ENCODE measurements at places on chromosomes 11 and 22. TPM values are rescaled to one million over a fixed set of nuclear protein-coding genes. Genes with fewer than 3 reads are reported as not detected.
A peak's percentile ranks its signal among the peaks of the same experiment; 100 is the strongest.

The STK33 gene
- total RNA-seq = 11.9 TPM

The ARHGEF17 gene
- 68.2 TPM for total RNA-seq

The SCN4B gene
- 3.5 TPM for total RNA-seq

The HBE1 gene
- total RNA-seq = not detected

The MB gene
- total RNA-seq = not detected

The PAMR1 gene
- total RNA-seq = 2.2 TPM

The JHY gene
- 13.6 TPM for total RNA-seq

The OR52I1 gene
- not detected for total RNA-seq

The C11orf91 gene
- not detected for total RNA-seq

The BDNF gene
- 0.31 TPM for total RNA-seq

The OVCH2 gene
- total RNA-seq = 2.5 TPM

The FTH1 gene
- 3,221 TPM for total RNA-seq

The OR51B2 gene
- not detected for total RNA-seq

GRCh38 chr11:91978747-91979146 lies 245.9 kb upstream of the FAT3 start:
- DNase-seq = no peak

DNA sequence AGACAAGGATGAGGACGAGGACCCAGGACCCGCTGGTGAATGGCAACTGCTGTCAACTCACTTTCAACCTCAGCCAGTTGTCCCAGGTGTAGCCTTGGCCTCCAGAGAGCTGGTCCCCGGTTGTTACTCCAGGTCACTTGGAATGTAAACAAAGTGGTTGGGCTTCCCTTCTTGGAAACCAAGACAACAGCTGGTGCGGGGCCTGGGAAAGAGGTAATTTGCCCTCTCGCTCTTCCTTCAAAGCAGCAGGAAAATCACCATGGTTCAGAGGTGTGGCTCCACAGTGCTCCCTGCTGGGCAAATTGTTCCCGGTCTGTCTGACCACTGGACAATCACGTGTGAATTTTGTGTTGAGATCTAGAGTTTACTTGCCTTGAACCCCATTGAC lies 15.0 kb downstream of the SLC1A2 start:
- peak; percentile 58 for DNase-seq

DNA sequence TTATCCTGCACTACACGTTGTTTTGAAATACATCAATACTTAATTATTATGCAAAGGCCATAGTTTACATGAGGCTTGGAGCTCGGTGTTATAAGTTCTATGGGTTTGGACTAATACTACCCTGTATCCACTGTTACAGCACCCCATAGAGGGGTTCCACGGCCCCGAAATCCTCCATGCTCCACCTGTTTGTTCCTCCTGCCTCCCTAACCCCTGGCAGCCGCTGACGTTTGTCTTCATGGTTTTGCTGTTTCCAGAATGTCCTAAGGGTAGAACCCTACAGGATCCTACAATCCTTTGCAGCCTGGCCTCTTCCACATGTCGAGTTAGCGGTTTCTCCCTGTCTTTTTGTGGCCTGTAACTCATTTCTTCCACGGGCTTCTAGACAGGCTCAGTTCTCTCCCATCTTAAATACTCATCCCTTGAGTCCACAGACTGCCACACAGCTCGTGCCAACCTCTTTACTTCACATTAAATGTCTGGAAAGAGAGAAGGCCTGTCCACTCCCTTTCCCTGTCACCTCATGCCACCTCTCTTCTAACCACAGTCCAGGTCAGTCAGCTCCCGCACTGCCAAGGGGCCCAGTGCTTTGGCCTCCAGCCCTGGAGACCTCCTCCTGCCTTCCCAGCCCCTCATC lies 42.4 kb upstream of the TH start:
- no peak for DNase-seq

DNA sequence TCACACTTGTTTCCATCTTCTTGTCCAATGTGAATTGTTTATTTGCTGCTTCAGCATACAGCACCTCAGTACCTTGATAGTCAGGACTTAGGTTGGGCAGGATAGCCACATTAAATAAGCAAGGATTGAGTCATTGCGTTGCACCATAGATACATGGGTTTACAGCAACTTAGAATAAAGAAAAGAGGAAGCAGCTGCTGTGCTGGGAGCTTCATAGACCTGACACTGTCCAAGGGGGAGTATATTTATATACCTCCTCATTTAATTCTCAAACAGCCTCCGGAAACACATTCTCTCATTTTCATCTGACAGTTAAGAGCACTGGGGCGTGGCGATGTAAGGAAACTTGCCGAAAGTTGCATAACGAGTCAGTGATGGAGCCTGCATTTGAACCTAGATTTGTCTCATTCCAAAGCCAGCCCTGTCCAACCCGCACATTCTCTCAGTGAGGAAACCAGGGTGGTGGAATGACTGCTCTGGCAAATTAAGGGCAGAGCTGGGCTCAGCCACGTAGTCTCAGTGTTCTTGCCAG lies 42.2 kb downstream of the UBASH3B start:
- DNase-seq = no peak

GRCh38 chr11:123040111-123040432 lies 21.9 kb downstream of the HSPA8 start:
- peak; percentile 82 for DNase-seq

DNA sequence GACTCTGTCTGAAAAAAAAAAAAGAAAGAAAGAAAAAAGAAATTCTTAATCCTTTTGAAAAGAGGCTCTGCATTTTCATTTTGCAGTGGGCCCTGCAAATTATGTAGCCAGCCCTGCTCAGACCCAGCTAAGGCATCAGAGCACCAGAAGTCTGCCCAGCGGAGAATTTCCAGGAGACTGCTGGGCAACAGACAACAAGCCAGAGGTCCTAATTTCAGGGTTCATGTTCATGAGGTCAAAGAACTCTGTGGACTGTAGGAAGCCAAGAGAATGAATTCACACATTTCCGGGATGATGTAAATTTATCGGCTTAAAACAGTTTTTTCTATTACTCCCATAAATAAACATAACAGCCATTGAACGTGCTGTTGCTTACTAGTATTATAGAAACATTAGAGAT lies 14.8 kb upstream of the RTCB start:
- no peak for DNase-seq

- no peak for DNase-seq
These were observed 28.7 kb downstream of the INCENP start for GRCh38 chr11:62152245-62153086.

- no peak for DNase-seq
These were observed 3.1 kb downstream of the VEGFB start for GRCh38 chr11:64237484-64237951.

- no peak for DNase-seq
These were observed 90.1 kb downstream of the ETS1 start for GRCh38 chr11:128497061-128497775.

- DNase-seq = peak; percentile 3
These were observed 60.2 kb downstream of the SMIM38 start for GRCh38 chr11:69215784-69216415.

DNA sequence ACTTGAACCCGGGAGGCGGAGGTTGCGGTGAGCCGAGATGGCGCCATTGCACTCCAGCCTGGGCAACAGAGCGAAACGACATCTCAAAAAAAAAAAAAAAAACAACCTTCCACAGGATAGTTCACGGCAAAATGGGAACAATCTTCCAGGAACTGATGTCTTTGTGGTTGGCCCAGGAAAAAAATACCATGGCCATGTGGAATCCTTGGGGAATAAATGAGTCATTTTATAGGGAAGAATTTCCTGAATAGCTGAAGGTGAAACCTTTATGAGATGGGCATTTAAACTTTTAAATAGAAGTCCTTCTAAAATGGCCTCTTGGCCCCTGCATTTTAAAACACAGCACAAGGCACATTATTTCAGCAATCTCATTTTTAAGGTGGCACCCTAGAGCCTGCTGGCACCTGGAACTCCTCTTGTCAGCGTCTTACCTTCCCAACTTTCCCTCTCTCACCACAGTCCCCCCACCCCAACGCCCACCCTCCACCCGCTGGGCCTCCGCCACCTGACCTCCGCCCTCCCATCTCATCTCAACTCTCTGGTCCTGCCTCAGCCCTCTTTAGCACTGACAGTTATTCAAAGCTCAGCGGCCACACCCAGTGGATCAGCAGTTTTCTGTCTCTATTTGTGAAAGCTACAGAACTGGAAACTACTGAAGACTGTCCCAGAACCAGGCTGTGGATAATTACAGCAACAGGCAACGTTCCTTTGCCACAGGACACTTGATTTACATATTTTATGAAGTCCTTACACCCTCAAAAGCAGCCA lies 43.1 kb downstream of the SCGB1A1 start:
- no peak for DNase-seq

- DNase-seq = no peak
These were observed at the start of gene PARVG for GRCh38 chr22:44180706-44181032. Gene PARVG, plus strand, starts transcription at chr22:44180925. Its CDS starts 2,405 bp downstream, at chr22:44183330.

- DNase-seq = no peak
These were observed 49.9 kb upstream of the FADD start for GRCh38 chr11:70153133-70153727.

DNA sequence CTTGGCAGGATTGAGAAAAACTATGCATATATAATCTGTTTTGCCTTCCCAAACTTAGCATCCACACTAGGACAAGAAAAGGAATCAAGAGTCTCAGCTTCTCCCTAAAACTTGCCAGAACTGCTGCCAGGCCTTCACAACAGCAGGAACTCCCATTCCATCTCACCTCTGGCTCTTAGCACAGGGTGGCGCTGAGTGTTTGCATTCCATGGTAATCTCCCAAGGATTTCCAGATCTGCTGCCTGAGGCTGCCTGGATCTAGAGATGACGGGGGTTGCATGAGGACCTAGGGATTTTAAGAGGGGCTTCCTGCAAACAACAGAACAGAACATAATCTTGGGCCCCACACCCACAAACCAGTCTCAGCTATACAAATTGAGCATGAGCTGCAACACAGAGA lies 87.1 kb upstream of the OPCML start:
- DNase-seq = no peak

GRCh38 chr11:16286095-16286494 lies 70.3 kb downstream of the SOX6 start:
- no peak for DNase-seq

DNA sequence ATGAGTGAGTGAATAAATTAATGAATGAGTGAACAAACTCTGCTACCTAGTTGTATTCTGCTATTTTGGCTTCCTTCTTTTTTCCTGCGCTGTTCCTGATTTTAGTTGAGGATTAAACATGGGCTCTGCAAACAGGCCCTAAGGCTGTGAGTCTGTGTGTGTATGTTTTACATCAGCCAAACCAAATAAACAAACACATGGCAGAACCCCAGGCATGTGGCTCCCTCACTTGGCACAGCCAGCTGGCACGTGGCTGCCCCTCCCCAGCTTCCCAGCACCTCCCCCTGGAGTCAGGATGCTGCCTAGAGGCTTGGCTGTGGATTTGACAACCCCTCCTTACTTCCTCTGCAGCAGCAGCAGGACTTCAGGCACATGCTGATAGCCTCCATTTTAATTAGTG lies 593.2 kb downstream of the INSC start:
- peak; percentile 36 for DNase-seq

DNA sequence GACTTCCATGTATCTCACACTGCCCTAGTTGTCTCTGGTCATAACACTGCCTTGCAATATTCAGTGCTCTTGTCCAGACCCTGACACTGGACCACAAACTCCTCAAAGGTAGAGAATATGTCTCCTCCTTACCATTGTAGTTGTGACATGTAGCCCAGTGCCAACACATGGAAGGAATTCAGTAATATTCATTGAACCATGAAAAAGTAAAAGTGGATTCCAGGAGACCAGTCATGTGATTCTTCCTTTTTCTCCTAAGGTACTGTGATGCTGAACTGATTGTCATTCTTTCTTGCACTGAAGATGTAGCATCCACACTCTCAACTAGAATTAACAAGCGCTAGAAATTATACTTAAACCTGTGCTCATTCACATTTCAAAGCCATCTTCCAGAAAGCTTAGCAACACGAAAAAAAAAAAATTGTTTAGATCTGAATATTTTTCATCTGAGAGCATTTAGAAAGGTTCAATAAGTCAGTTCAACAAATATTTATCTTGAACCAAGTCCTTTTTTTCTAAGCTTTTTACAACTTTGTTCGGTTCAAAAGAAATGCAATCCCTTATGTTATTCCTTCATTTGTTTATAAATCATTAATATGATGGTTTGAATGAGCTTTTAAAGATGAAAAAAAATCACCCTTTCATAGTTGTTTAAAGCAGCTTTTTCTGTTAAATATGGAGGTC lies 224.7 kb upstream of the BLID start:
- peak; percentile 72 for DNase-seq

DNA sequence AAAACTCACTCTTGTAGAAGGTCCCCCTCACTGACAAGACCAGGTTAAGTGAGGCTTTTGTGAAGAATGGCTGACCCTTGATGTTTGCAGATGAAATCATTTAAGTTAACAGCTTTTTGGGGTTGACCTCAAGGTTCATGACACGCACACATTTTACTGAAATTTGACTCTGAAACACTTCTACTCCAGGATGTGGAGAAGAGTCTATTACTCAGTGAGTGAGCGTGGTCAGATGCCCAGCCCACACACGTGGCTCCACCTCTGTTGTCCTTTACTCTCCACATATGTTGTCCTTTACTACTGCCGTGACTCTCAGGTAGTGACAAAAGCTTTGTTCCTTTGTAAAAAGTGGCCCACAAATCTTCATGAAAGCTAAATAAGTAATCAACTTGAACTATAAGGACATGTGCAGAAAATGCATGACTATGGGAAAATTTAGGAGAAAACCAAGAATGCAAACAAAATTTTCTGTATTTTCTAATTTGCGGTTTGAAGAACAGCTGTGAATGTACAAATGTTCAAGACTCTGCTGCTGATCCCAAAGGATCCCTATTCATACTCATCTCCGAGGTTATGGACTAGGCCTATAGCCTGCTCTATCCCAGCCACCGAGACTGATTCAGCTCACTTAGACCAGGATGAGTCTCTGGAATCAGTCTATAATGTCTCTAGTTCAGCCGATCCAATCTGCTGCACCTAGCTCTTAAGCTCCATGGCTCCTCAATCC lies 22.4 kb downstream of the XRRA1 start:
- no peak for DNase-seq

DNA sequence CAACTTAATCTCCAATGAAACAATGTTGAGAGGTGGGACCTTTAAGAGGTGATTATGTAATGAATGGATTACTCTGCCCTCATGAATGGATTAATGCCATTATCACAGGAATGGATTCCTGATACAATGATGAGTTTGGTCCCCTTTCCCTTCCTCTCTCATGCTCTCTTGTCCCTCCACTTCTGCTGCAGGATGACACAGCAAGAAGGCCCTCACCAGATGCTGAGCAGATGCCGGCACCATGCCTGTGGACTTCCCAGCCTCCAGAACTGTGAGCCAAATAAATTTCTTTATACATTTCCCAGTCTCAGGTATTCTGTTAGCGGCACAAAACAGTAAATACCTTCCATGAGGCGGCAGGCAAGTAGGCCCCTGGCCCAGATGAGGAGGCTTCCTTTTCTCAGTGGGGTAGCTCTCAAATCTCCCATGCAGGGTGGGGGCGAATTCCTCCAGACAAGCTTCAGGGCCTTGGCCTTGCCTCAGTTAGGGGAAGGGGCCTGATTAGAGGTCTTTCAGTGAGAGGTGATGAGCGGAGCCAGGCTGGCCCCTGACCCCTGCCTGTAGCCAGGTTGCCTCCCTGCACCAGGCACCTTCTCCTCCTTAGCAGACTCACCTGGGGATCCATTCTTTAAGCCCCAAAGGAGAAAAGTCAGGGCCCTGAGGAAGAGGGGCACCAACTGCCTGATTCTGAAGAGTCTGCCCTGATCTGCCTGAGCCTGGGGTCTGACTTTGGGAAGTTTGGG lies 86.0 kb downstream of the RRM1 start:
- no peak for DNase-seq

Data from kidney (tissue), 22 donors.